Activated CD4-positive, alpha-beta T cell treated with anti-CD3 and anti-CD28 coated beads, Interleukin-10, Interleukin-2, amounts not matched to agents 100 ng/mL and 50 ng/mL, durations not matched to agents 16 hours and 8 hours (primary cell): ENCODE measurements at places on chromosomes 1 and 21.

DNA sequence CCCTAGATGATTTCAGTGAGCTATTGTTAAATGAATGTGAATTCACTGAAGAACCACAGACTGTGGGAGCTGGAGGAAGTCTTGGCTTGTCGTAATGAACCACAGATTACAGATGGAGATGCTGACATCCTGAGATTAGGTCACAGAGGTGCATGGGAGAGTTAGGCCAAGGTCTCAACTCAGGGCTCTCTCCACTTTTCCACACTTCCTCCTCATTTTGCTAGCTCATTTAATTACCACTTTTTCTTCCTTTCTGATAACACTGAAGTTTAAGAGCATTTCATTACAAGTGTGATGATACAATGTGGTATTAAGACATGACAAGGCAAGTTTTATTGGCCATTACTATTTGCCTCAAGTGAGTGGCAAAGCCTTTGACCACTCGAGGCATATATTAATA is 30.8 kb downstream of the ST6GALNAC3 start:
- no peak for DNase-seq

GRCh38 chr21:41397471-41397891 is 28.6 kb upstream of the MX1 start:
- DNase-seq: no peak

- peak; percentile 69 for DNase-seq
Measured at GRCh38 chr1:205488074-205488723, 16.3 kb upstream of the CDK18 start.

DNA sequence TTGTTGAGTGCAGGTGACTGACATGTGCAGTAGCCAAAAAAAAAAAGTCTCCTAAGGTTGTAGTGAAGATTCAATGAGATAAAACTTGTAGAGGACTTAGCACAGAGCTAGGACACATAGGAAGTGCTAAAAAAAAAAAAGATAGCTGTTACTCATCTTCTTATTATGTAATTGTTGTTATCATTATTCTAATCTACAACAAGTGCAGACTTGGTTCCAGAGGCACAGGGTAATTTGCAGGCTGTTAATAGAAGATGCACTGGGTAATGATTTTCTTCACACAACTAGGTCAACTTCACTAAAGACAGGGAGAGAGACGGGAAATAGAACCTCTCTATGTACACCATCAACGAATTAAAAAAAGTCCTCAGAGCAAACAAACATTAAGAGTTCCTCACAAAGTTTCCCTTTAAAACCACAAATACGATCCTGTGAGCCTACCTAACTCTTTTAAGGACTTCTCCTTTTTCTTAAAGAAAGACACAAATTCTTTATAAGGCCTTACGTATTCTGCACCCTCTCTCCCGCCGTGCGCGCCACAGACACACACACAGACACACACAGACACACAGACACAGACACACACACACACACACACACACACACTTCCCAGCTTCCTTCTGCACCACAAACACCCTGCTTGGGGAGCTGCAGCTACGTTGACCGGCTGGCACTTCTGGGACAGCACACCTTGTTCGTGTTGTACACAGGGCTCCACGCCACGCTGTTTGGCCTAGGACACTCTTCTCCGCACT is 49.8 kb upstream of the GADD45A start:
- no peak for DNase-seq

GRCh38 chr1:31978843-31979400 is 34.7 kb upstream of the KHDRBS1 start:
- DNase-seq: no peak

GRCh38 chr1:101506541-101507164 is 269.8 kb downstream of the S1PR1 start:
- peak; percentile 64 for DNase-seq

DNA sequence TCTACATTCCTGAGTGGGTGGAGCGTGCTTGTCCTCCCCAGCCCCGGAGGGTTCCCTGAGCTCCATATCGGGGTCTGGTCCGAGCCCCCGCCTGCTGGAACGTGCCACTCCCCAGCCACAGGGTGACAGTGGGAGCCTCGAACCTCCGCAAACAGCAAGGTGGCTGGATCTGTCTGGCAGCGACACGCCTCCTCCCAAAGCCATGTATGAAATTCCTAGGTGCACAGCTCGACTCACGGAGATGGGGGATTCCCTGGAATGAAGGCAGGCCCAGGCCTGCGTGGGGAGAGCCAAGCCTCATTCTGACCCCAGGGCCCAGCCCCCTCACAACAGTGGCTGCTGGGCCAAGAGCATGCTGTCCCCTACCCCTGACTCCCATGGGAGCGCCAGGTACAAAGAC is 32.9 kb downstream of the TP73 start:
- no peak for DNase-seq

- DNase-seq: no peak
Measured at GRCh38 chr21:43204638-43205037, 35.8 kb downstream of the CRYAA start.

DNA sequence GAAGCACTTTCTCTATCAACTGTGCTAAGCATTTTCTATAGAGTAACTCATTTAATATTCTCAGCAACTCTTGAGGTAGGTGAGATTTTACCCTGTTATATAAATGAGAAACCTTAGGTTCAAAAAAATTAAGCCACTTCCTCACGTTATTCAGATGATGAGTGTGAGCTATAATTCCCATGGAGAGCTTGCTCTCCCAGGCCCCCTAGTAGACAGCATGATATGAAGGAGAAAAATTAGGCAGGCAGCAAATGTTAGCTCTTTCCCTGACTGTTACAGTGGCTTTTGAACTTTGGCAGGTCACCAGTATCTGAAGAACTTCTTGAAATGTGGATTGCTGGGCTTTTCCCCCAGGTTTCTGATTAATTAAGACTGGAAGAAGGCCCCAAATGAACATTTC is 753.1 kb downstream of the NCAM2 start:
- no peak for DNase-seq

DNA sequence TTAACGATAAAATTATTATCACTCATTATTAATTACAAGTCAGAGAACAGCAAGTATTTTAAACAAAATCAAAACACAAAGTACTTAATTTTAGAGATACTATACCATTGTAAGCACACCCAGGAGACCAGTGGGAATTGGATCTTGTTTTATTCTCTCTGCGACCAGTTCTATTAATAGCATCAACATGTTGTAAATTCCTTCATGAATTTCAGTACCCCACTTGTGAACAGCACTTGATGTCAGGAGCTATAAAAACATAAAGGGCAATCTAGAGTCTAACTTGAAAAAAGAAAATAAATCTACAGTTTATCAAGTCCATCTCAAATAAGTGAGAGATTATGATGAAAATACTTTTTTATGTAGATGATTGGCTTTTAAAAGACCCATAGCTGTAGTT is 42.9 kb downstream of the USP24 start:
- DNase-seq: no peak

- DNase-seq: peak; percentile 74
Measured at GRCh38 chr1:6348511-6349191, 44.9 kb downstream of the ACOT7 start.

DNA sequence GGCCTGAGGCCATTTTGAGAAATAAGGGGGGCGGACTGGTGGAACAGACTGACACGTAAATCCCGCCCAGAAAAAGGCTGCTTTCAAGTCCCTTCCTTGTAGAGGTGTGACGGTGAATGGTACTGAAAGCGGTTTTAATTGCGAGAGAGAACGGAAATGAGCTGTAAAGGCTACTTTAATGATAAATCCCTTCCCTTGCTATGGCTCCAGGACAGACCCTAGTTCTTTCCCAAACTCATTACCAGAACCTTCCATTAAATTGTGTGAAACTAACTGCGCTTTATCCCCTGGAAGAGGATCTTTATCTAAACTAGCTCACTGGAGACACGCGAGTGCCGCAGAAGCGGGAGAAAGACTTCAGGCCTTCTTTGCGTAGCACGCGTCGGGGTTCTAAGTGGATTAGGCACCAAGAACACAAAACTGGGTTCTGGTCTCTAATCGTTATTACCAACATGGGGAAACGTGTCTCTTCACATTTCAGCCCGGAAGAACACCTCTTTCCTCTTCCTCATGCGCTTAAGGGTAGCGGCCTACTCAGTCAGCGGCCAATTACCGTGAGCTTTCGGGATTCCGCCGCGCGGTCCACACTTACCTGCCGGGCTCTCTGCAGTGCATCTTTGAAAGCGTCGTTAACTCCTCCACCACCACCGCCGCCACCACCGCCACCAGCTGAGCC is 441 bp downstream of the FUBP1 start:
- DNase-seq: peak; percentile 97

DNA sequence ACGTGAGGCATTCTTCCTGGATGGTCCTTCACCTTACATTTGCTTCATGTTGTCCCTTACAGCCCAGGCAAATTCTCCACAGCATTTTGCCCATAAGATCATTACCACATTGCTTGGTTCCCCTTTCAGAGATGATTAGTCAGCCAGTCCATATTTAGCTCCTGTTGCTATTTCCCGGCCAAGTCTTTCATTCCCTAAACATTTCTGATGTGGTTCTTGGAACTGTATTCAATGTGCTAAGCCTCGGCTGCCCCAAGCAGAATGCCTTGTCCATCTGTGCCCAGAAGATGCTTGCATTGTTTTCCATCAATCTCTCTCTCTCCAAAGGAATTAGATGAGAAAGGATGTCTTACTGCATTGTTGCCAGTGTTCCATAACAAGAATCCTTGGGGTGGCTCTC is 420.9 kb upstream of the CAMK1G start:
- DNase-seq: no peak

DNA sequence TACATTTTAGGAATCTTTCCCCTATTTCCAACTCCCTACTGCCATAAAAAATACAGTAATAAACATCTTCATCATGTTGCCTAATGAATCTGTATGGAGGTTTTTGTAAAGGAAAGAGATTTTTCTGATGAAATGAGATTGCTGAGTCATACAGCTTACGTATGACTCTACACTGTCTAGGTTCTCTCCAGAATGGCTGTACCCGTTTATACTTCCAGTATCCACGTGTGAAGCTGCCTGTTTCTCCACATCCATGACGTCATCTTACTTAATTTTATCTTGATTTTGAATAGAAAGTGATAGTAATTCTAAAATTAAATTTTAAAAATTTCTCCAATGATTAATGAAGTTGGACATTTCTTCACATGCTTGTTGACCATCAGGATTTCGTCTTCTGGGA is 103.7 kb downstream of the COQ8A start:
- DNase-seq: peak; percentile 17

GRCh38 chr1:226634166-226634588 is 85.6 kb downstream of the STUM start:
- DNase-seq: peak; percentile 84

DNA sequence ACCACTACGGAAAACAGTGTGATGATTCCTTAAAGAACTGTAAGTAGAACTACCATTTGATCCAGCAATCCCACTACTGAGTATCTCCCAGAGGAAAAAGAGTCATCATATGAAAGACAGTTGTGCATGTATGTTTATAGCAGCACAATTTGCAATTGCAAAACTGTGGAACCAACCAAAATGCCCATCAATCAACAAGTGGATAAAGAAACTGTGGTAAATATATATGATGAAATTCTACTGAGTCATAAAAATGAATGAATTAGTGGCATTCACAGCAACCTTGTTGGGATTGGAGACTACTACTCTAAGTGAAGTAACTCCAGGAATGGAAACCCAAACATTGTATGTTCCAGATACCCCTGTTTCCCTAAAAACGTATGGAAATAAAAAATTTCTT is 337.0 kb upstream of the PTBP2 start:
- DNase-seq: no peak

DNA sequence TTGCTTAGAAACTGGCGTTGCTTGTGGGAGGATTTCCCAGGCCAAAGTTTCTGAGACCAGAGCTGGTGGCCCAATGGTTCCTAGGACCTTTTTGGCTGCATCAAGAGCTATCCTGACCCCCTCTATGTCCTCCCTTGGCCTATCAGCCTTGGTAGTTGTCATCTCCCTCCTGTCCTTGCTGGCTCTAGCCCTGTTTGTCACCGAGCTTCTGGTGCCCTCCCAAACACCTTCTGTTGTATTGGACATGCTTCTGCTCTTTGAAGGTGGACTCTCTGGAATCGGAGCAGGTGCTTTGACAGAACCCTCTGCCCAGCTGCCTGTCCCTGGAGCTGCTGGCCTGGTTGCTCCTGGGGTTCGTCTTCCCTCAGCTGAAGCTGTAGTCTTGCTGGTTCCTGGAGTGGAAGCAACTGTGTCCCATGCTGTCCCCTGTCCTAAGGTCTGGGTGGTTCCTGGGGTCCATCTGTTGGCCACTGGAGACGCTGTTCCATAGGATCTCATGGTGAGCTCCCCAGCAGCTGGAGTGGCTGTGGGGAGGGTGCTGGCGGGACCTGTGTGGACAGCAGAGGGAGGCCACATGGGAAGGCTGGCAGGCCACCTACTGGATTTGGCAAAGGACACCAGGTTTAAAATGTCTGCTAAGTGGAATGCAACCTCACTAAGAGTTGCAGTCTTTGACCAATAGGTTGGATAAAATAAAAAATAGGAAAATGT is 9.4 kb downstream of the FCAMR start:
- DNase-seq: no peak

DNA sequence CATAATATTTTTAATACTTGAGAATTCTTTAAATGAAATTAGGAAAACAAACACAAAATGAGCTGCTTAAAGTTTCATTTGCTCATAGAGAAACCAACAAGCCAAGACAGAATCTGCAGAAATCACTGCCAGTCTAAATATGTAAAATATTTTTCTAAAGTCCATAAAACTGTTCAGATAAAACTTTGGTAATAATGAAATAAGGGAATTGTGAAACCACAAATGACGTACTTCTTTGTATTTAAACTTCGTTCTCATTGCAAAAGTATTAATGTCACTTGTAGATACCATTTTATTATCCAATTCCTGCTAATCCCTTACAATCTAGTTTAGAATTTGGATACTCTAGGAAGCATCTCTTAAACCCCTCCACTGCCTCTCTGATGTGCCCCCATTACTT is 234.5 kb upstream of the NEGR1 start:
- DNase-seq: no peak

- peak; percentile 23 for DNase-seq
Measured at GRCh38 chr1:6673816-6674398, 27.7 kb downstream of the DNAJC11 start.
